Activated CD4-positive, alpha-beta T cell treated with anti-CD3 and anti-CD28 coated beads, Interleukin-2, amount 50 U/mL, for 48 hours (primary cell): ENCODE measurements at places on chromosomes 1 and 21.

GRCh38 chr1:108063703-108064102 lies 98.7 kb upstream of the VAV3 start:
- no peak for DNase-seq

DNA sequence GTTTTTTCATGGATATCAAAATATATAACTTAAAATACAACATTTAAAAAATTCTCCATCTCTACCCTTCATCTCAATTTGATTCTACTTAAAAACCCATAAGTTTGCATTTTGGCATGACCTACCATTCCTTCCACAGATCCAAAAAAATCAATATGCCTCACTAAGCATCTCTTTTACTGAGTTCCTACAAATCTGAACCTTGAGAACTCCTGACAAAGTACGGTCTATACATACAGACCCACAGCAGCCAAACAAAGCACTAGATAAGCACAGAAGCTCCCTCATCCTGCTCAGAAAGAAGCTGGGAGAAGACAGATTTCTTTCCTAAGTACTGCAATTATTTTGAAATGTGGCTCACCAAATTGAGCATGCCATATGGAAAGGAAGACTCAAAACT lies 167.5 kb downstream of the KCNT2 start:
- no peak for DNase-seq

GRCh38 chr1:21818656-21819055 lies 6.6 kb downstream of the LDLRAD2 start:
- peak; percentile 29 for DNase-seq

- no peak for DNase-seq
These were observed 319.0 kb downstream of the MATN1 start for GRCh38 chr1:30404341-30404740.

DNA sequence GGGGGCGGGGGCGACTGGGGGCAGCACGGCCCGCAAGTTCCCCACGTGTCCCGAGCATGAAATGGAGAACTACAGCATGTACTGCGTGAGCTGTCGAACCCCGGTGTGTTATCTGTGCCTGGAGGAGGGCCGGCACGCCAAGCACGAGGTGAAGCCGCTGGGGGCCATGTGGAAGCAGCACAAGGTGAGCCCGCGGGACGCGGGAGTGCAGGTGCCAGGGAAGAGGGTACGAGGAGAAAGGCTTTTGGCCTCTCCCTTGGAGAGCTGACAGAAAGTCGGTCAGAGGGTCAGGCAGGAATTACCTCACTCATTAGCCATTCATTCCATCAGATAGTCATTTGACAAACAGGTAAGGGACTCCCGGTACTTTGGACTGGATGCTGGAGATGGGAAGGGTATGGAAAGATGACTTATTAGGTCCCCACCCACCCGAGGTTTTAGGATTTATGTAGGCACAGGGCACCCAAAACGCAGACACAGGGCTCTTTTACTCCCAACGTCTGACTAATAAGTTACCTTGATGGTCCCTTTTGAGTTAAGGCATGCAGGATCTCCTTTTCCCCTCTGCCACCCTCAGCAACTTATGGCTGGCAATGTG lies 2.1 kb downstream of the TRIM67 start:
- no peak for DNase-seq

DNA sequence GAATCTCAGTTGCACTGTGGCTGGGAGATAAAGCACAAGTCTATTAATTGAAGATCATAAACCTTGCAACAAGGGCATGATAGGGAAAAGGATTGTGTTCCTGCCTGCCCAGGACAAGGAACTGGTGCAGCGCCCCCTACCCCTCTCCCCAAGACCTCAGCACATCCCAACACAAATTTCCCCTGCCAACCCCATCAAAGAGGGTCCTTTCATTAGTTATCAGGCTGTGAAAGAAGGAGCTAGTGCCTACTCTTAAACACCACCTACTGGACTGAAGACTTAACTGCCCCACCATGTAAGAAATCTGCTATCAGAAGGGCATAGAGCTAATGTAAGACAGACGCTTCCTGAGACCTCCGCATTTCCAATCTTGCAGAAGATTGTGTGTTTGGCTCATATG lies 372.6 kb downstream of the AGBL4 start:
- no peak for DNase-seq

- no peak for DNase-seq
These were observed 15.1 kb downstream of the S100A7A start for GRCh38 chr1:153431427-153431826.

DNA sequence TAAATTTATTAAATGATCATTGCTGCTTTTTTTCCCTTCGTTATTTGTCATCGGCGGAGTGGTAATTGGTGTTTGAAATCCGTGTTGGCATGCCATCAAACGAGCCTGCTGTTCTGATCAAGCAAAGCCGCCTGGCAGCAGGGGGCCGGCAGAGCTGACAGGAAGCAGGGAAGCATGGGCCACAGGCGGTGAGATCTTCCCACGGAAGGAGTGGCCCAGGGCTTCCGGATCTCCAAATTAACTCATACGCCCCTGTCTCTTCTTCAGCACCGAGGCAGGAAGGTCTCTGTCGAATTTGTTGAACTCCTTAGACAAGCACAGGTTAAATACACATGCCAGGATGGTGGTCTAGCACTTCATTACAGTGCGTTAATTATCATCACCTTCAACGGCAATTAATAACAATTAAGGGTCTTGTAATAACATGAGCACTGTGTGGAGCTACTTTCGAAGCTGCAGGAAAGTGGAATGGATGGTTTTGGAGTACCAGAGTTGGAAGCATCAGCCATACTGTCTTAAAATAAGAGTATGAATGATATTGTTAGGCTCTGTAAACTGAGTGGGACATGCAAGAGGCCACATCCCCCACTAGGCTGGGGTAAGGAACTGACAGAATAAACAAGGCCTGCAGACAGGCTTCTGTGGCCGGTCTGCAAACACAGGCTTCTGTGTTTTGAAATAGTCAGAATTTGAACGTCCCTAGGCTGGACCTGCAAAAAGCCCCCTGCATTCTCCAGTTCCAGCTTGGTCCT lies 199.4 kb upstream of the DAB1 start:
- DNase-seq, result no peak

- DNase-seq, result no peak
These were observed 295.0 kb downstream of the OMA1 start for GRCh38 chr1:58251430-58252073.

DNA sequence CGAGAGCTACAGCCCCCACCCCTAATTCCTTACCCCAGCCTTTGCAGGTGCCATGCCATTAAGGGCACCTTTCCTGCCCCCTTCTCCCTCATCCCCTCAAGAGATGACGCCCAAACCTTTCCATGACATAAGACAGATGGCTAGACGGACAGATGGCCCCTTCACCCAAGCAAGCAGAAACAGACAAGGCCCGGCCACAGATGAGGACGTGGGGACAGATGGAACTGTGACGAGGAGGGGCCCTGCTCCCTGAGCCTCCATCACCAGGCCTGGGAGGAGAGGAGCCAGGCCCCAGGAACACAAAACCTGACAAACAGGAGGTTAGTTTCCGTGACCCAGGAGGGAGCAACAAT lies 24.7 kb upstream of the PEF1 start:
- DNase-seq, result no peak

GRCh38 chr1:16954579-16954978 lies 25.8 kb downstream of the MFAP2 start:
- no peak for DNase-seq

GRCh38 chr1:44500181-44501046 lies 95.4 kb downstream of the RNF220 start:
- no peak for DNase-seq

DNA sequence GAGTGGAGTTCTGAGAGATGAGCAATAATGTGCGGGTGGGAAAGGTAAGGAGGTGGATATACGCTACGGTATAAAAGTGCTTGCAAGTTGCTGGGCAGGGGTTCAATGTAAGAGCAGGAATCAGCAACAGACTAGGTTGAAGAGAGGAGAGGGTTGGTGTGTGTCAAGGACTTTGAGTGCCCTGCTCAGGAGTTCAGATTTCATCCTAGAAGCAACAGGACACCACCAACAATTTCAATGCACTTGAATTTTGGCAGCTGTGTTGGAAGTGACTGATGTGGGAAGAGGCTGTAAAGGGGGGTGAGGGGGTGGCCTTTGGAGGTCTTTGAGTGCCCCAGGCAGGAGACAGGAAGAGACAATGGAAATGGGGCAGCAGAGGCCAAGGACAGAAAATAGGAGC lies 57.3 kb downstream of the RHOU start:
- no peak for DNase-seq

DNA sequence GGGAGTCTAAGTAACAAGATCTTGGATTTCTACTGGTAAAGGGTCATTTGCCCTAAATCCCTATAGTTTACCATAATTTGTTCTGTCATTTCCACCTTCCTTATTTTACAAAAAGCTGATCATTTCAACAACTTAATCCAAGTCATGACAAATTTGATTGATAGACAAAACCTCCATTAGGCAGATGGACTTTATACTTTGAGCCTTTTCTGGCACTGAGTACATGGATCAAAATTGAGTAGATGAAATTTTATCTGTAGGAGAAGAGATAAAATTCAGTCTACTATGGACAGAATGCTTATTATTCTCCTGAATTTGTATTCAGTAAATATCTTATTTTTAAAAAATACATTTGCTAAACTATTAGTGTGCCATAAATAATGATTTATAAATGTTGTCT lies 62.6 kb upstream of the NRIP1 start:
- no peak for DNase-seq

GRCh38 chr1:175314300-175314699 lies 121.7 kb upstream of the KIAA0040 start:
- DNase-seq, result no peak

GRCh38 chr1:218674280-218674773 lies 329.2 kb downstream of the TGFB2 start:
- DNase-seq, result no peak
